T47D (cell line): ENCODE measurements at places on chromosomes 11 and 22.

DNA sequence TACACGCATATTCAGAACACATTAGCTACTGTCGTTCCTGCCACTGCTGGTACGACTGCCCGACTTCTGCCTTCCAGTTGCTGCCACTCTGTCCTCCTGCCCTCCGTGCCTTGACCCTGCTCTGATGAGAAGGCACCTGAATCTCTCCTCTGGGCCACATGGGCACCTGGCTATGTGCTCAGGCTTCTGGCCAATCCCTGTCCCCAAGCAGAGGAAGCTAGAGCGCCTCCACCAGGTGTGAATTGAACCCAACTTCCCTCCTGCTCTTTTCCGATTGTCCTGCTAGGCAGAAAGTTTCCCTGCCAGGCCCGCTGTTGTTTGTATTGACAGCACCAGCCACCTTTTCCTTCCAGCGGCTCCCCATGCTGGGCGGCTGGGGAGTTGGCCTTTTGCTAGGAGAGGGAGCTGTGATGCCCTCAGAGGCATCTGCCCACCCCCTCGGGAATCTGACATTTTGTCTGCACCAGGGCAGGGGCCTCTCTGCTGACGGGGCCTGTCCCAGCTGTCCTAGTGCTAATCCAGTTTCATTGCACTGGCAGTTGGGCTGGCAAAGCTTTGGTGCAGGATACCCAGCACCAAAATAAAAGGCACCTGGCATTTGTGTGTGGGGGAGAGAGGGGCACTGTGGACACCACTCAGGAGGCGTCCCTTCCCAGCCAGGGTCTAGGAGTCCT lies 118.0 kb downstream of the GRIK4 start:
- DNase-seq = no peak

- no peak for DNase-seq
Observed at GRCh38 chr11:66887526-66887925, 30.7 kb downstream of the LRFN4 start.

GRCh38 chr11:2121227-2122130 lies 17.7 kb downstream of the IGF2 start:
- no peak for DNase-seq

GRCh38 chr11:109914809-109915653 lies 178.2 kb upstream of the ZC3H12C start:
- no peak for DNase-seq

- no peak for DNase-seq
Observed at GRCh38 chr22:37611207-37611606, 2.6 kb downstream of the GGA1 start.
